ENCODE measurements at places on chromosomes 5 and 9.

GRCh38 chr5:66807743-66808142, 211.6 kb downstream of the MAST4 start:
- no peak for DNase-seq

- no peak for DNase-seq
Observed at GRCh38 chr5:96049398-96050272, 88.0 kb upstream of the ELL2 start.

GRCh38 chr5:178644826-178645545, 18.1 kb upstream of the CLK4 start:
- no peak for DNase-seq

DNA sequence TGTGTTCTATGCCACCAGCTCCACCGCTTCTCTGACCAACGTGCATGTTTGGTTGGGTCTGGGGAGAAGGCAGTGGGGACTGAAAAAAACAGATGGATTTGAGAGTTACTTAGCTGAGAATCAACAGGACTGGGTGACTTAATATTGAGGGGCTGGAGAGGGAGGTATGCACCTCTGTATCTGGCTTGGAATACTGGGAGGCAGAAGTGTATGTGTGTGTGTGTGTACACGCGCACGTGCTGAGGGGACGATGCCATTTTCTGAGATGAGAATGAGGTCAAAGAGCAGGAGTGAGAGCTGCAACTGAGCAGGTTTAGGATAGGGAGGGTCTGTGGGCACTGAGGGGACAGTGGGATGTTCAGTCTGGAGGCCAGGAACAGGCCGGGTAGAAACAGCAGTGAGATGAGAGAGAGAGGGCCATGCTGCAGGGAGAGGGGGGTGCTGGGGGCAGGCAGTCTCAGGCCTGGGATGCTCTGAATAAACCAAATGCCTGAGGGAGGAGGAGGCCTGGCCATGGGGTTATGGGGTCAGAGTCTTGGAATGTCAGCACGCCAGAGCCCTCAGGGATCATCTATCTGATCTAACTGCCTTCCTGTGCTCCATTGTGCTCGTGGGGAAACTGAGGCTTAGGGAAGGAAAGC, 14.0 kb downstream of the PDGFRB start:
- no peak for DNase-seq

DNA sequence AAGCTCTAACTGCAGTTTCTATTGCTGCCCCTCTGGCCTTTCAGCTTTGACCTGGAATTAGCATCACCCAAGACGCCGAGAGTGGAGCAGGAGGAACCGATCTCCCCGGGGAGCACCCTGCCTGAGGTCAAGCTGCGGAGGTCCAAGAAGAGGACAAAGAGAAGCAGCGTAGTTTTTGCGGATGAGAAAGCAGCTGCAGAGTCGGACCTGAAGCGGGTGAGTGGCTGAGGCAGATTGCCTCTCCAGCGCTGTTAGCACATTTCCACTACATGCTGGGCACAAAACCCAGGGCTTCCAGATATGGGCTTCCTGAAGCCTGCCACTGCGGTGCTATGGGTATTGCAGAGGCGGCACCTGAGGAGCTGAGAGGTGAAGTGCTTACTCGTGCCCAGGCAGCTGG, 26.8 kb upstream of the FOXI1 start:
- DNase-seq: no peak

DNA sequence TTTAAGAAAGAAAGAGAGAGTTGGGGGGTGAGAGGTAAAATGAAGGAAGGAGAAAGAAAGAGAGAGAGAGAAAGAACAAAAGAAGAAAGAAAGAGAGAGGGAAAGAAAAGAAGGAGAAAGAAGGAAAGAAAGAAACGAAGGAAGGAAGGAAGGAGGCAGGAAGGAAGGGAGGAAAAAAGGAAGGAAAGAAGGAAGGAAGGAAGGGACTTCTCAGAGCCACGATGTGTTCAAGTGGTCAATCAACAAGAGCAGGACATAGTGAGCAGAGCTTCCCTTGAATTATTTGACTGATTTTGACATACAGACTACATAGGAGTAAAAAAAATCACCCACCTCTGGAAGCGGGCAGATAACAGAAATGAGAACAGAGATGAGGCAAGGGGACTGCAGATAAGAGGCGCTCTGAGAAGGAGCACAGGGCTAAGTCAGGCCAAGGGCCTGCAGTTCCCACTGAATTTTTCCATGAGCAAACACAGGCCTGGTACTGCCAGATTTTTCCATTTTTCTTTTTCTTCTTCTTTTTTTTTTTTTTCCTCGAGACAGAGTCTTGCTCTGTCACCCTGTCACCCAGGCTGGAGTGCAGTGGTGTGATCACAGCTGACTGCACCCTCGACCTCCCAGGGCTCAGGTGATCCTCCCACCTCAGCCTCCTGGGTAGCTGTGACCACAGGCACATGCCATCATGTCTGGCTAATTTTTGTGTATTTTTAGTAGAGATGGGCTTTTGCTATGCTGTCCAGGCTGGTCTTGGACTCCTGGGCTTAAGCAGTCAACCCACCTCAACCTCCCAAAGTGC, 77.7 kb upstream of the IL17B start:
- no peak for DNase-seq

GRCh38 chr9:91586282-91586681, 162.7 kb upstream of the NFIL3 start:
- no peak for DNase-seq

GRCh38 chr5:4511996-4512656, 628.0 kb upstream of the ADAMTS16 start:
- DNase-seq: no peak

GRCh38 chr9:108761655-108762347, 94.0 kb downstream of the ACTL7B start:
- peak; percentile 18 for DNase-seq

DNA sequence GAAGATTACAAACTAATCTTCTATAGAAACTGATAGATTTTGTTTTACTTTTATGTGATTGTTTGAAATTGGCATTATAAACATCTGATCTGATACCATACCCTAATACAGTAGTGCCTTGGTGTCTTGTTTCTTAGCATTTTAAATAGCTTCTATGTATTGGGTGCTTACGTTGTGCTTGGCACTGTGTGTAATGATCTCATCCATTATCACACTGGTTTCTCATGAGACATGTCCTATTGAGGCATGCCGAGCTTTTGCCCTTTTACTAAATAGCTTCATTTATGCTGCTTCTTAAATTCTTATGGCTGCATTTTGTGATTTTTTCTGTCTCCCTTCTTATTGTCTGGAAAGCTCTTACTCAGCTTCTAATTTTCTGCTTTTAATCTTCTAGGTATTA, 48.2 kb upstream of the TLR4 start:
- DNase-seq: no peak

GRCh38 chr5:140023611-140024191, 19.4 kb downstream of the NRG2 start:
- no peak for DNase-seq

DNA sequence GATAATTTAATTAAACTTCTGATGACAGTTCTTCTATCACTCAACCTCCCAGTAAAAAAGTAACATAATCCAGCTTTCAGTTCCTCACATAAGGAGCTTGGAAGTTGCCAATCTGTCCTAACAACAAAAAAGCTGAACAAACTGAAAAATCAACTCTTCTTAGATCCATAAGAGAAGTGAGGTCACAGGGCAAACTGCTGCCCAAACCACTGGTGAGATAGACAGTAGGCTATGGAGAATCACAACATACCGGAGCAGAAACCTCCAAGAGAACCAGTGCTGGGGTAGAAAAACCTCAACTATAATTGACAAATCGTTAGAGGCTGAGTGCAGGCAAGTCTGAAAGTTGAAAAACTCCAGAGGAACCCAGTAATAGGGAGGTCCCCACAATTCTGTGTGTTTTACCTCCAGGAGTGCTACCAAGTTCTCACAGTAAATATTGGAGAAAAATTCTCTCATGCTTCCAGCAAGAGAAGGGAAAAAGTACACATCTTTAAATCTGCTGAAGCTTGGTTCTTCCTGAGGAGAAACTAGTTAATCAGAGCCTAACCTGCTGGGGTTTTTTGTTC, 300.0 kb downstream of the PDE4D start:
- DNase-seq: no peak

GRCh38 chr9:126532951-126533925, 80.5 kb upstream of the LMX1B start:
- no peak for DNase-seq

DNA sequence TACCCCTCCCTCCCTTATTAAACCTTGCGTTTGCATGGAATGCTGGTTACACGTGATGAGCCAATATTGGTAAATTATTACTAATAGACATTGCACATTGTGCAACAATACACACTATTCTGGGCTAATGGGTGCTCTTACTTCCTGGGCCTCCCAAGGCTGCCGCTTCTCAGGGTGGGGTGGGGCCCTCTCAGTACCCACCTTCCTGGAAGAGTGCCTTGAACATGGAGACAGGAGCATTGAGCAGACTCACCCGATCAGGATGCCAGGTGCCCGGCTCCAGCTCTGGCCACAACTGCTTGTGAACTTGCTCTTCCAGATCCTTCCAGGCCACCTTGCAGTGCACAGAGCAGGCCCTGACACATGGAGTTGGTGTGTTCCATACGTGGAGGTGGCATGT, 24.7 kb upstream of the CEP72 start:
- no peak for DNase-seq

- no peak for DNase-seq
Observed at GRCh38 chr5:58182287-58182841, 277.5 kb downstream of the PLK2 start.

- DNase-seq: no peak
Observed at GRCh38 chr9:79135681-79136415, 435.9 kb upstream of the TLE4 start.

DNA sequence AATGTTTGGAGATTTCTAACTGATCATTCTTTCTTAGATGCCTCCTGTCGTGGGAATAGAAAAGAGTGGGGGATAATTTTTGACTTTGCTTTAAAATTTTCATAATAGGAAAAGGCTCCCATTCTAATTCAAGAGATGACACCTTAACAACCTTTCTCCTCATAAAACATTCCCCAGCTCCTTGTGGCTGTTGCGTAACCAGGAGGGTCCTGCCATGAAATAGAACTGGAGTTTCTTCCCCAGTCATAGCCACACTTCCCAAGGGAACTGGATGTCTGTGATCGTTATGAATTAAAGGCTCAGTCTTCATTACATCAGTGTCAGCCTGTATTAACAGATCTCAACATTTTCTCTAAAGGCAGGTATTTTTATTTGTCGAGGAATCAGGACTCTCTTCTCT, 119.9 kb upstream of the DAP start:
- no peak for DNase-seq

DNA sequence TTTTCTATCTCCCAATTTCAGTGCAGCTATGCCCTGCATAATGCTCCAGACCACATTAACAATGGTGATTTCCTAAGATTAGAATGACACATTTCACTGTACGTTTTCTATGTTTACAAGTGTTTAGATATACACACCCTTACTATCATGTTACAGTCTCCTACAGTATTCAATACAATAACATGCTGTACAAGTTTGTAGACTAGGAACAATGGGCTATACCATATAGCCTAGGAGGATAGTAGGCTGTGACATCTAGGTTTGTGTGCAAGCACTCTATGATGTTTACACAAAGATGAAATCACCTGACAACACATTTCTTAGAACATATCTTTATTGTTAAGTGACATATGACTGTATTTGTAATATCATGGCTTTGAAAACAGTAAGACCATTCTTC, 1435.6 kb upstream of the NUDT12 start:
- no peak for DNase-seq

- DNase-seq: no peak
Observed at GRCh38 chr9:133855802-133856521, 117.8 kb upstream of the SARDH start.

DNA sequence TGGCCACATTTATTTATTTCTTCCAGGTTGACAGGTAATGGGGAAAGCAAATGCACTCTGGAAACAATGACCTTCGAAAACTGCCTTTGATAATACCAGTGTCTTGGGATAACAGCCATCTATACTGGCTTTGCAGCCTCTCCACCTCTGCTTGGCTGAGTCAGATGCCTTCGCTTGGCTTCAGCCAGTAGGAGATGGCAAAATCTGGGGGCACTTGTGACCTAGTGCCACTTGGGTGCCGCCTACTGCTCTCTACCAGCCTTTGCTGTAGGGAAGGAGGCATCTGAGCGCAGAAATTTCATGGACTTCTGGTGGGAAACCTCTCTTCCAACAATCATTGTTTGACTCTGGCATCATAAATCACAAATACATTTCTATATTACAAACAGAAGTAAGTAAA, 21.8 kb downstream of the FYB1 start:
- peak; percentile 63 for DNase-seq

GRCh38 chr9:135014311-135015010, 73.0 kb upstream of the OLFM1 start:
- DNase-seq: no peak

DNA sequence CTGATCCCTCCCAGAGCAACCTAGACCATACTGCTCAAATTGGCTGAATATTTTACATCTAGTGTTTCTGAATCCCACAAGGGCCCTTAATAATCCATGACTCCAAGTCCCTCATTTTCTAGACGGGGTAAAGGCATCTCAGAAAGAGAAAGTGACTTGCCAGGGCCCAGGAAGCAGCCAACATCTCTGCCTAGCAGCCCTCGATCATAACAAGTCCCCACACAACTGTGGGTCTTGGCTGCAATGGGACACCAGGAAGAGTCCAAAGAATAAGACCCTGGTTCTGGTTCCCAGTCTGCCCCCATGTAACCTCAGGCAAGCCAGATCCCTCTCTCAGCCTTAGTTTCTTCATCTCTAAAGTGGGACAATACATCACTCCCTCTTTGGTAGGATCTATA, 6.3 kb downstream of the ANXA6 start:
- DNase-seq: no peak

DNA sequence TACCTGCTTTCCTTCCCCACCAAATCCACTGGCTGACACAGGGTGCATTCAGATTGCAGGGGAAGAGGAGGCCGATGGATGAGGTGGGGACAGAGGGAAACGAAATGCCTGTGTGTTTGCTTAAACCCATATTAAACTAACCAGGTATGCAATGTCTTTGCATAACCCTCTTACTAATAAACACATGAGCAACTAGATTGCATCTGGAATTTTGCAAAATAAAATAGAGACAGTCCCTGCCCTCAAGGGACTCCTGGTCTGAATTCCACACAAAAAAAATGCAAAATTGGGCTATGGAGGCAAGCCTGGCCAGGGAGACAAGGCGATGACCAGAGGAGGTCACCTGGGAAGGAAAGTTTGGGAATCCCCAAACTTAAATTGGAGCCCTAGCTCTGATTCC, 202.9 kb downstream of the ACTL7B start:
- no peak for DNase-seq

DNA sequence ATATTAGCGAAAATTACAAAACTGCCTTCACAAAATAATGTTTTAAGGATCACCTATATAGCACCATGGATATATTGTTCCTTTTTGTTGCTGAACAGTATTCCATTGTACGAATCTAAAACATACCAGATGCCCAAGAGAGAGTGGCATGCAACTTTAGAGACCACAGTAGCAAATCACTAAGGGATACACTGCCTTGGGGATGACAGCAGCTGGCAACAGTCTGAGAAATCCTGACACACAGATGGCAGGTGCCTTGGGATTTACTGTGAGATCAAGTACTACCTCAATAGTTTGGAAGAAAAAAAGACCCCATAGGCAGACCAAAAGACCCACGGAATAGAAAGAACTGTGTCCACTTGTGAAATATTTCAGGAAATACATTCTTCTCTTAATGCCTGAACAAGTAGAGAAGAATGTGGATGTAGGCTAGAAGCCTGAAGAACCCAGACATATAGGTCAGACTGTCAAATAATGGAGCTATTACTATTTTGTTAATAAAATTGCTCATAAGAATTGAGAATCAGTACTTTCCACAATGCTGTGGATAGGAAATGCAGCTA, 53.4 kb downstream of the PLPP1 start:
- DNase-seq: no peak

GRCh38 chr5:149011084-149011483, 51.8 kb downstream of the SH3TC2 start:
- no peak for DNase-seq

GRCh38 chr5:115963566-115963965, 1.3 kb downstream of the LVRN start:
- no peak for DNase-seq
